ENCODE measurements at places on chromosomes 2 and 18.

- DNase-seq = no peak
Observed at GRCh38 chr2:168461178-168461941, 5.3 kb downstream of the CERS6 start.

DNA sequence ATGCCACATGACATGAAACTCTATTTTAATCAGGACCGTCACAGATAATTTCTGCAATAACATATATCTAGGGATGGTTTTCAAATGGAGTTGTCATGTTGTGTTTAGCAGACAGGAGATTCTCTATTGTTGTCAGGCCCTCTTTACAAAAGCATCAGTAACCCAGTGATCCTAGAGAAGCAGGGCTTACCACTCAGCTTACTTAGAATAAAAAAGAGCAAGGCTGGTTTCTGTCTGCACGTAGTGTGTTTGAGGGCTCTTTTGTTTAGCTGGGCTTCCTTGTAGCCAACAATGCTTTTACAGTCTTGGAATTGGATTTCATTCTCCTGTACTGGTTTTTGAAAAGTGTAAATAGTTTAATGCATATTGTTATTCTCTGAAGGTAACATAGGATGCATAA lies 210.5 kb upstream of the NRP2 start:
- DNase-seq = no peak

GRCh38 chr2:100998235-100998573 lies 3.9 kb upstream of the RPL31 start:
- no peak for DNase-seq

DNA sequence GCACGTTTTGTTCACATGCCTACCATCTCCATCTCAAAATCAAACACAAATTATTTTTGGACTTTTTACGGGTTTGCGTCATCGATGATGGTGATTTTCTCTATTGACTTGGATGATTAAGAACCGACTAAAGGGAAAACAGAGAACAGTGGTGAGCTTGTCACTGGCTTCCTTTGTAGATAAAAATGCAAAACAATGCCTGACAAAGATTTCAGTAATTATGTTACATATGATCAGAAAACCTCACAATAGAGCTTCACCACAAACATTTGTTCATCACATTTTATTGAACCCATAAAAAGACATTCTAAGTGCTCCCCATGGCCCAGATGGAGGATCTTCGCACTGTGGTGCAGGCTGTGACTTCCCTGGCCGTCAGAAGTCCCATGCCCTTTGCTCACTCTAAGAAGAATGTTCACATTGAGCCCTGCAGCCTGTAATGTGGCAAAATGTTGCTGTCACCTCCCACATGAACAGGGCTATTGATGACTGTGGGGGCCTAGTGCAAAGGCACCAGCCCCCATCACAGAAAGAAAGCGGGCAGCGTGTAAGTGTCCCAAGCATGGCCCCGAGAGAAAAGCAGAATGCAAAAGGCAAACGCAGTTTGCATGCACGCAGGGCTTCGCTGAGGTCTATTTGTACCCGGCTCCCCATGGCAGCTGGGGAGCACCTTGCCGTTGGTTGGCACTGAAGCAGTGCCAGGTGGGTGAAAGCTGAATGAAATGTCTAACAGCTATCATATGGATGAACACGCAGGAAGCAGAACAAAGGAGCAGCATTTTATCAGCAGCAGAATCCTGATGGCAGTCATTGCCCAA lies 60.6 kb downstream of the BCL2 start:
- DNase-seq = no peak

DNA sequence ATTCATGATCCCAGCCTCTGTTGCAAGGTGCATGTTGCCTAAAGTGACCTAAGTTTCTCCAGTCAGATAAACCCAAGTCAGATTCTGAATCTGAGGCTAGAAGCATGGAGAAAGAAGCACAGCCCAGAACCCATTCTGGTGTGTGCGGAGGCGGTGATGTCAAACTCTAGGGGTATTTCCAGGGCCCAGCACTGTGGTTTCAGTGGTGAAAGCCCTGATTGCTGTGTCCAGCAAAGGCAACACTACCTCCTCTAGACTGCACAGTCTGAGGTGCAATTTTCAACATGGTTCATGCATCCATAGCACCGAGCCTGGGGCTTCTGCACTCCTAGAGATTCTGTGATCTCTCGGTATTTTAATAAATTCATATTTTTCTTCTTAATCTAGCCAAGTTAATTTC lies 264.8 kb upstream of the KLHL29 start:
- no peak for DNase-seq

DNA sequence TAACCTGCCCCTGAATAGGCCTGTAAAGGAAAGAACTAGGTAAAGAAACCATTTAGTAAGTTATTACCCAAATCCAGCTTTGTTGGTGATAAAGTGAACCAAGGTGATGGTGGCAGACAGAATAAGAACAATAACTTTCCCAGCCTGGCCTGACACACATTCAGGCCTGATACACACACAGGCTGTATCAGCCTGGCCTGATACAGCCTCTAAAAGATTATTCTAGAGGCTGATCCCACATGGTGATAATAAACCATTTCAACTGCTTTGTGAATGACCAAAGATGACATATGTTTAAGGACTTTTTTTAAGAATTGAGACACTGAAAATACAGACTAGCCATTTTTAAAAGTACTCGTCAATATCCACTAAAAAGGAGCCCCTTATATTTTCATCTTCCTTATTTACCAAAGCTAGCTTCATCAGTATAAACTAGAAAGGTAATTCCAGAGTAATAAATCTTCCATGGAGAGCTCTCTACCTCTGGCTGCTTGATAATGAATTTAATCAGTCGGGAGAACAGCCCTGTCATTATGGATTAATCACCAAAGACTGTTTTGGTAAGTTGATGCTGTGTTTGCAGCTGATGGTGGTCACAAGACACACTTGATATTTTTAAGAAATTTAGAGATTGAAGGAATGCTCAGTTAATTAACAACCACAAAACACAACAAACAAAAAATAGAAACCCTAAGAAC lies 77.2 kb downstream of the SLC8A1 start:
- DNase-seq = no peak

DNA sequence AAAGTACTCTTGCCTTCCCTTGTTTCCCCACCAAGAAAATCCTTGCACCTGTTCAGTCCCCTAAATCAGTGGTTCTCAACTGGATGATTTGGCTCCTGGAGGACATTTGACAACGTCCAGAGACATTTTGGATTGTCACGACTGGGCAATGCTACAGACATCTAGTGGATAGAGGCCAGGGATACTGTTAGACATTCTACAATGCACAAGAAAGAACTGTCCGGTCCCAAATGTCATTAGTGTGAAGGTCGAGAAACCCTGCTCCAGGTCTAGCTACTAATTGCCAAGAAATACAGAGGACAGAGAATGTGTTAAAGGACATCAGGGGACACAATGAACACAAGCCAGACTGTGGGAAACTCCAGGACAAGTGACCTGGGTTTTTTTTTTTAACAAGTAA lies 60.0 kb downstream of the LRP2 start:
- no peak for DNase-seq

DNA sequence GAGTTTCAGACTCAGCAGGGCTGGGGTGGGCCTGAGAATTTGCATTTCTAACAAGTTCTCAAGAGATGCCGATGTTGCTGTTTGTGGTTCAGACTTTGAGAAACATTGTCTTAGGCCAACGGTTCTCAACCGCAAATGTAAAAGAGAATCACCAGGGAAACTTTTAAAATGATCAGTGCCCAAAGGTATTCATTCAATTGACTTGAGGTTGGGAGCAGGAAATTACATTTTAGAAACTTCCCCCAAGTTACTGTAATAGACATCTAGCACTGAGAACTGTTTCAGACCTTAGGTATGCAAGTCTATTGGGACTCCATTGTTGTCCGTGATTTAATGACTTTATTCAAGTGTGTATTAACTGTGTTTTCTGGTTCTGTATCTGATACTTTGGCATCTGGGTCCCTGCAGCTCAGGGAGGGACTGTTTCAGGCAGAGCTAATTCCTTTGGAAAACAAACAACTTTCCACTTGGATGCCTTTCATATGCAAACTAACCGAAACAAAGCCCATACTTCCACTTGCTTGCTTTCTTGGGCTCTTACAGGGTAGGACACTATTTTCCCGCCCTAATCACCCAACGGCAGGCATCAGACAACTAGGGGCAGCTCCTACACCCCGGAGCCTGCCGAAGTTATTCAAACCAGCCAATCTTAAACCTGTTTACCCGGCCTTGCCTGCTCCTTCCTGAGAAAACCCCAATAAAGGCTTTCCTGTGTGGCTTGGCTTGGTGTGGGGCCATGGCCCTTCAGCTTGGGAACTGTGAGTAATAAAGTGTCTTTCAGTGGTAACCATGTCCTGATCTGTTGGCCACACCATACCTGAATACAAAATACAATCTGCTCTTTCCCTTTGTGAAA lies 97.6 kb downstream of the POLE4 start:
- DNase-seq = no peak

GRCh38 chr18:7023581-7023980 lies 94.0 kb downstream of the LAMA1 start:
- no peak for DNase-seq

DNA sequence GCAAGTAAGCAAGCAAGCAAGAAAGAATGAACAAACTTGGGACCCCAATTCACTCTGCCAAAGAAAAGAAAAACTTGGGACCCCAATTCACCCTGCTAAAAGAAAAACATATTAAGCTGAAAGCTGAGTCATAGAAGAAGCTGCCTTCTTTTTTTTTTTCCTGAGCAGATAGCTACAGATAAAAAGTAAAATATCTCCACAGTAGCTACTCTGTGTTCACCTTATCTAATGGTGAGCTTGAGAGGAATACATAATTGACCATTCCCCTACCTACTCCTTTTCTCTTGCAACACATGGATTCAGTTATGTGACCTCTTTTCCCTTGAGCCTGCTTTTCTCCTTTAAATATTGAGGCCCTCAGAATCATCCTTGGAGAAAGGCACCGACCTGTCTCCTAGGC lies 63.0 kb downstream of the MCFD2 start:
- no peak for DNase-seq

GRCh38 chr2:240615820-240616547 lies 9.3 kb upstream of the GPR35 start:
- peak; percentile 75 for DNase-seq

DNA sequence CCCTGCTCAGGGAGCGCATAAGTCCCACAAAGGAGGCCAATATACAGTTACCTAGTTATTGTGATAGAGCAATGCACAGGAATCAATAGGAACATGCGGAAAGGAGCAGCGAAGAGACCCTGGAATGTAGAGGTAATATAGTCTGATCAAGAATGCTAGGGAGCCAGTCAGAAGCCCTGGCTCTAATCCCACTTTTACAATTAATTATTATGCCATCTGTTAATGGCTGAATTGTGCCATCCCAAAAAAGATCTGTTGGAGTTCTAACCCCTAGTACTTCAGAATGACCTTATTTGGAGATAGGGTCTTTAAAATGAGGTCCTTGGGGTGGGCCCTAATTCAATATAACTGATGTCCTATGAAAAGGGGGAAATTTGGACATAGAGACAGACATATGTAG lies 7.7 kb upstream of the SPATS2L start:
- DNase-seq = no peak

GRCh38 chr2:19031642-19032041 lies 326.8 kb downstream of the OSR1 start:
- DNase-seq = no peak

- no peak for DNase-seq
Observed at GRCh38 chr2:197877038-197877437, 72.6 kb downstream of the PLCL1 start.

DNA sequence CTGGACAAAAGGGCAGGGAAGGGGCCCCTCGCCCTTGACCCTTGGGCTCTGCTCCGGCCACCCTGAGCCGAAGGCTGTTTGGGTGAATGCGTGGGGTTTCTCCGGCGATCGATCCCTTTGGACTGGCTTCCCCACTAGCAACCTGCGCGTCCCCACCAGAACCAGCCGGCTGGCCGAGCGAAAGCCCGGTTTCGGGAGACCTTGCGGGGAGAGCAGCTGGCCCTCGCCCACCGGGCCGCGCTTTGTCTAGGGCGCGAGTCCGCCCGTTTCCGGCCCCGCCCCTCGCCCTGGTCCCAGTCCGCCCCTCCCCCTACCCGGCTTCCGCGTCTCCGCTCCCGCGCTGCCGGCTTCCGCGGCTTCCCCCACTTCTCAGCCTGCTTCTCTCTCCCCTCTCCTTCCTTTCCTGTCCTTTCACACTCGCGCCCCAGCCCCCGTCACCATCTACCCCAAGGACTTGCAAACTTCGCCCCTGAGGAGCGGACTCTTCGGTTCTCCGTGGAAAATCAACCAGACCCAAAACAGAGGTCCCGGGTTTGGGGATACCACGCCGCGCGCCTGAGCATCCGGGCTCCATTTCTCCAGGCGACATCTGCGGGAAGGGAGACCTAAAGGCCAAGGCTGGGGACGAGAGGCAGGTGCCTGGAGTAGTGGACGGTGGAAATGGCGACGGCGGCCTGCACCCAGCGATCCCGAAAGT lies 48.0 kb upstream of the ATP6V1B1 start:
- peak; percentile 51 for DNase-seq

DNA sequence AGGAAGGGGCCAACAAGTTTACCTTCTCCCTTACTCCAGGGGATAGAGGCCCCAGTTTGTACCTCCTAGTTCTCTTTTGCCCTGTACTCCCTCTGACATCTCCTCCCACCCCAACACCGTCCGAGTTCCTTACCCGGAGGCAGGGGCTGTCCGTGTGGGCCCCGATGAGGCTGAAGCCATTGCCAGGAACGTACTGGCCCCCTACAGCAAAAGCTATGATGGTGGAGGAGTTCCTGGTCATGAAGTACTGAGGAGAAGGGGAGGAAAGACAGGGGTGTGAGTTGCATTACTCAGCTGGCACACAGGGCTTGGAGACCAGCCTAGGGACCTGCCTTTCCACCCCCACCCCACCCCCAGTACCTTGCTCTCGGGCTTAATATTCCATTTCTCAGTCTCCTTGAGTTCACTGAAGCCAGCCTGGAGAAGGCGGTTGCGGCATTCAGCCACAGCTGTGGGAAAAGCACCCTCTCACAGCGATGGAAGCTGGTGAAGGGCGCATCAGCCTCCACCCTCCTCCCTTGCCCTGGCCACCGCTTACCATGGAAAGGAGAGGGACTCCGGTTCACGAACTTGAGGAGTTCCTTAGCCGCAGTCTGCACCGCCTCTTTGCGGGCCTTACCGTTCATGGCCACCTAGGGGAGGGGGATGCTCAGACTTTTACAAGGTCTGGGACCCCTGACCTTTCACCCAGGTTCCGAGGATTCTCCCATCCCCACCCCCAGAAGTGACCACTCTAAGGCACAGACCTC lies 1.0 kb downstream of the DNPEP start:
- peak; percentile 44 for DNase-seq

- DNase-seq = peak; percentile 77
Observed at GRCh38 chr2:151374436-151374835, 17.0 kb downstream of the TNFAIP6 start.

DNA sequence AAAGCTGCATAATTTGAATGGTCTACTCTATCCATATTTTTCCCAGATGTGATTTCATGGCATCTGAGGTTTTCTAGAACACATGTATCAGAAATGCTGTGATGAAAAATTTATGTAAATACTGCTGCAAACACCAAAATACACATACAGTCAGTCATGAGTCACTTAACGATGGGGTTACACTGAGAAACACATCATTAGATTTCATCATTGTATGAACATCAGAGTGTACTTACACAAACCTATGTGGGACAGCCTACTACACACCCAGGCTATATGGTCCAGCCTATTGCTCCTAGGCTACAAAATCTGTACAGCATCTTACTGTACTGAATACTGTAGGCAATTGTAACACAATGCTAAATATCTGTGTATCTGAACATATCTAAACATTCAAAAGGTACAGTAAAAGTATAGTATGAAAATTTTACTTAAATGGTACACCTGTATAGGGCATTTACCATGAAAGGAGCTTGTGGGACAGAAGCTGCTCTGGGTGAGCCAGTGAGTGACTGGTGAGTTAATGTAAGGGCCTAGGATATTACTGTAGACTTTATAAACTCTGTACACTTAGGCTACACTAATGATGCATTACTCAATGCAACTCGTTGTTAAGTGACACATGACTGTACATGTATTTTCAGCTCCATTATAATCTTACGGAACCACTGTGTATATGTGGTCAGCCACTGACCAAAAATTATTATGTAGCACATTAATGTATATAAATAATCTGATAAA lies 33.5 kb downstream of the PNO1 start:
- DNase-seq = no peak
